ENCODE measurements at places on chromosomes 16 and 17. TPM values are rescaled to one million over a fixed set of nuclear protein-coding genes. Genes with fewer than 3 reads are reported as not detected.
A peak's percentile ranks its signal among the peaks of the same experiment; 100 is the strongest.

Gene MSLN
- total RNA-seq, result 0.18 TPM

DNA sequence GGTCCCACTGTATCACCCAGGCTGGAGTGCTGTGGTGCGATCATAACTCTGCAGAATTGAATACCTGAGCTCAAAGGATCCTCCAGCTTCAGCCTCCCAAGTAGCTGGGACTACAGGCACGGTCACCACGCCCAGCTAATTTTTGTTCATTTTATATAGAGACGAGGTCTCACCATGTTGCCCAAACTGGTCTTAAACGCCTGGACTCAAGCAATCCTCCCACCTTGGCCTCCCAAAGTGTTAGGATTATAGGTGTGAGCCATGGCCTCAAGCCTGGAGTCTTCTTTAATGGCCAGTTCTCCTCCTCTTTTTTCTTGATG lies 484 bp downstream of the CD300LB start:
- no peaks in the 10 kb centered on the region for H3K27me3 ChIP-seq
- no peaks in the 10 kb centered on the region for H3K36me3 ChIP-seq
- no peak overlapping the region for H3K27ac ChIP-seq
- DNase-seq, result no peak
- H3K4me3 ChIP-seq, result no peak overlapping the region

DNA sequence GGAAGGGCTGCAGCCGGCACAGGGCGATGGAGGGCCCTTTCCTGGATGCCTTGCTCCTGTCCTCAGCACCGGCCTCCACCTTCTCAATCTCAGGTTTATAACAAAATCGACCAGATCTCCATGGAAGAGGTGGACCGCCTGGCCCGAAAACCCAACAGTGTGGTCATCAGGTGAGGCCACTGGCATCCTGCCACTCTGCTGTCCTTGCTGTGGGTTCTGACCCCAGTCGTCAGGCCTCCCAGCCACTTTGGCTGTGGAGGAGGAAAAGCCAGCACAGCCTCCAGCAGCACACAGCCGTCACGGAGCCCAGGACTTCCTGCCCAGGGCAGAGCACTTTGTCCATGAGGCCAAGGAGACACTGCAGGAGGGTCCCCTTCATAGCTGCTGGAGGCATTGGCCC lies 6.7 kb upstream of the MYO15A start:
- no peak for DNase-seq
- no peaks in the 10 kb centered on the region for H3K27me3 ChIP-seq
- H3K4me3 ChIP-seq, result no peak overlapping the region
- H3K4me1 ChIP-seq, result no peaks in the 10 kb centered on the region
- no peak overlapping the region for H3K27ac ChIP-seq
- H3K36me3 ChIP-seq, result peaks cover 21% of the 10 kb centered on the region

DNA sequence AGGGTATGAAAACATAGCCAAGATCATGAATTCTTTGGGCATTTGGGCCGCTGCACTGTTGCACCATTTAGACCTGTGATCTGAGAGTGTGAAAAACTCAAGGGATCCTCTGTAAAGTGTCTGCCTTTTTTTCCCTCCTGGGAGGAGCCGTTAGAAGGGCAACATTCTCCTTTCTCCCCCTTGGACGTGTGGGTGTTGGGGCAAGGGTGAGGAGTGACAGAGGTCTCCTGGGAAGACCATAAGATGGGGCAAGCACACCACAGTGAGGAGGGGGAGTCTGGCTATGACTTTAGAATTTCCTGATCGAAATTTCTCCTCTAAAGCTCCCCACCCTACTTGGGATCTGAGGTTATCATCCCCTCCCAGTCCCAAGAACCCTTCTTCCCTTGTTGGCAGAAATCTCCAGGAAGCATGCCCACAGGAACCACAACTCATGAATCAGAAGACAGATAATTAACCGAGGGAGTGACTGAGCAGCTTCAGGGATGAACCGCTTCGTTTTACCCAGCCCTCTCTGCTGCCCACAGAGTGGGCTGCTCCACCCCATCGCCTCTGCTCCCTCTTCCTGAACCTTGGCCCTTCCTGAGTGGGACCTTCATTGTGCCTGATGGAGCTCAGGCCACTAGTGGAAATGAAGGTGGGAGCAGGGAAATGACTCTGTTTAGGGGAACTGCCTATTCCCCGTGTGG lies 4.2 kb downstream of the ITGB3 start:
- H3K4me1 ChIP-seq, result no peaks in the 10 kb centered on the region
- H3K4me3 ChIP-seq, result no peak overlapping the region
- peaks cover 29% of the 10 kb centered on the region for H3K27me3 ChIP-seq
- H3K27ac ChIP-seq, result no peak overlapping the region

DNA sequence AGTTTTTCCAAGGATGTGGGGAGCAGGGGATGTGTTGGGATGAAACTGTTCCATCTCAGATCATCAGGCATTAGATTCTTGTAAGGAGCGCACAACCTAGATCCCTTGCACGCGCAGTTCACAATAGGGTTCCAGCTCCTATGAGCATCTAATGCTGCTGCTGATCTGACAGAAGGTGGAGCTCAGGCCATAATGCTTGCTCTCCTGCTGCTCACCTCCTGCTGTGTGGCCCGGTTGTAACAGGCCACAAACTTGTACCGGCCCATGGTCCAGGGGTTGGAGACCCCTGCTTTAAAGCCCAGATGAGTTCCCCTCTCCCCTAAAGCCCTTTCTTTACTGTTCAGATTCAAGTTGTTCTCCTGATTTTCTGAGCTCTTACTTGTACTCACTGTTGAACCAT lies 44.8 kb downstream of the RNF135 start:
- no peaks in the 10 kb centered on the region for H3K27me3 ChIP-seq
- no peak overlapping the region for H3K27ac ChIP-seq
- H3K4me1 ChIP-seq, result peaks cover 2% of the 10 kb centered on the region
- no peak overlapping the region for H3K4me3 ChIP-seq

DNA sequence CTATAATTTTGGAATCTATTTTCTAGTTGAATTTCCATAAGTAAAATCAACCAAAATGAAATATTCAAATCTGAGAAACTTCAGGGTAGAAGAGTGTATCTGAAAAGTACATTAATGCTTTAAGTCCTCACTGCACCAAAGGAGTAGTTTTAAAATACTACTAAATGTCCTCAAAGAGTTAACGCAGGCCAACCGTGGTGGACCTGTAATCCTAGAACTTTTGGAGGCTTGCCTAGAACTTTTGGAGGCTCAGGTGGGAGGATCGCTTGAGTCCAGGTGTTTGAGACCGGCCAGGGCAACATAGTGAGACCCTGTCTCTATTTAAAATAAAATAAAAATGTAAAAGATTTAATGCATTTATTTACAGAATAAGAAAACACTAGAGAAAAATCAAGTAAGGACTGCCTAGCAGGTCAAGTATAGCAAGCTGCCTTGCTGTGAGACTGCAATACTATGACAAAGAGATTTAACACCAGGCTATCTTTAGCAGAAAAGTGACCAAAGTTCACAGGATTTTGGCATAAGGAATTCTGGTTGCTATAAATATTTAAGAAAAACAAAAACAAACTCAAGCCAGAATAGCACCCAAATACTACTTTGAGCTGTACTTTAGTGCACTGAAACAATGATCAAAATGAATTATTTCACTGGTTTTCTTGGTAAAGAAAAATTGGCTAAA lies 41.0 kb downstream of the CHCT1 start:
- no peak for DNase-seq
- no peaks in the 10 kb centered on the region for H3K4me1 ChIP-seq
- no peak overlapping the region for H3K4me3 ChIP-seq
- H3K36me3 ChIP-seq, result peaks cover 70% of the 10 kb centered on the region
- H3K27me3 ChIP-seq, result no peaks in the 10 kb centered on the region

DNA sequence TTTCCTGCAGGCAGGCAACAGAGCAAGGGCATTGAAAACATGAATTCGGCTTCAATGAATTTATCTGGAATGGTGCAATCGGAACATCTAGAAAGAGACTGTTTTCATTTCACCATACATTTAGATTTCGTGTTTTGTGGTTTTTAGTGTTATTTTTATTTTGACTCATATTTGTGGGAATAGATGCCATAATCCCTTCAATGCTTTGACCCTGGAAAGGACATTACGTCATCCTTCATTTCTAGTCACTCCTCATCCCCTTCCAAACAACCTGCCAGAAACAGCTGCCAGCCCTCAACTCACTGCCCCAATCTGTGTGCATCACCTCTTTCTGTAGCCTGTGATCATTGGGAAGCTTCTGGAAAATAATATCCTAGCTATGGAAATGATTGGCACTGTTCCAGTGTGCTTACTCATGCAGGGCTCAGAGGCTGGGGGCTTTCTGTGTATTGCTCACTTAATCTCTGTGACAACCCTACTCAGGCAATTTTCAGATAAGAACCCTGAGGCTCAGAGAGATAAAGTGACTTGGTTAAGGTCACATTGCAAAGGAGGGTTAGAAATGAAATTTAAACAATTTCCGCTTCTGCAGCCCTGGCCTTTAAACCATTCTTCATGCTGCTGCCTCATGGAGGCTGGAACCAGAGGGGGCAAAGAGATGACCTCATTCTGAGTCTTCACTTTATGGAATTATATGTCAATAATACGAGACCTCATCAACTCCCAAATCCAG lies 9.5 kb upstream of the KSR1 start:
- no peaks in the 10 kb centered on the region for H3K36me3 ChIP-seq
- no peaks in the 10 kb centered on the region for H3K4me1 ChIP-seq
- H3K27me3 ChIP-seq, result peaks cover 5% of the 10 kb centered on the region
- no peak for DNase-seq

Gene KREMEN2
- 5.0 TPM for total RNA-seq

DNA sequence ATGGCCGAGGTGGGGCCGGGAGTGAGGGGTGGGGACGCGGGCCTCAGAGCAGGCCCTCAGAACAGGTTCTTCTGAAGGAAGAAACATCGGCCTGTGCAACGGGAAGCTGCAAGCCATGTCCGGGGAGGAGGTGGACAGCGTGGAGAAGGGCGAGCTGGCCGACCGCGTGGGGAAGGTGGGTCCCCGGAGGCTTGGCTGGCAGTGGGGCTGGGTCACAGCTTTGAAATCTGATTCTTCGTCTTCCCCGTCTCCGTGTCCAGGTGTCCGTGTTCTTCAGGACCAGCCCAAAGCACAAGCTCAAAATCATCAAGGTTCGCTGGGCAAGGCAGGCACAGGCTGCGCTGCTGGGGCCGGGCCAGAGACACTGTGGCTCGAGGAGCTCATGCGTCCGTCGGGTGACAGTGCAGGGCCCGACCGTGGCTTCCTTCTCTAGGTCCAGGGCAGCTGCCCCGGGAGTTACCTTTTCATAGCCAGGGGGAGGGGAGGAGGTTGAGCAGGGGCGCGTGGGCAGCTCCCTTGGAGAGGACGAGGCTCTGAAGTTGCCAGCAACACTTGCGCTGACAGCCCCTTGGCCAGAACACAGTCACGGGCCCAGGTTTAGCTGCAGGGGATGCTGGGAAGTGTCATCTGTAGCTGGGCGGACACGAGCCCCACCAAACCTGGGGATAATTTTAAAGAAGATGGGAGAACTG lies 51.3 kb downstream of the MEAK7 start:
- no peaks in the 10 kb centered on the region for H3K36me3 ChIP-seq
- H3K27ac ChIP-seq, result no peak overlapping the region
- H3K4me3 ChIP-seq, result no peak overlapping the region
- no peaks in the 10 kb centered on the region for H3K4me1 ChIP-seq
- no peaks in the 10 kb centered on the region for H3K27me3 ChIP-seq

Gene FOXC2
- 0.16 TPM for total RNA-seq

GRCh38 chr16:2365397-2366294 lies 25.1 kb upstream of the ABCA3 start:
- H3K27ac ChIP-seq, result peak overlapping the region; percentile 48
- peaks cover 9% of the 10 kb centered on the region for H3K27me3 ChIP-seq
- H3K4me1 ChIP-seq, result peaks cover 2% of the 10 kb centered on the region
- H3K4me3 ChIP-seq, result no peak overlapping the region
- no peak for DNase-seq

DNA sequence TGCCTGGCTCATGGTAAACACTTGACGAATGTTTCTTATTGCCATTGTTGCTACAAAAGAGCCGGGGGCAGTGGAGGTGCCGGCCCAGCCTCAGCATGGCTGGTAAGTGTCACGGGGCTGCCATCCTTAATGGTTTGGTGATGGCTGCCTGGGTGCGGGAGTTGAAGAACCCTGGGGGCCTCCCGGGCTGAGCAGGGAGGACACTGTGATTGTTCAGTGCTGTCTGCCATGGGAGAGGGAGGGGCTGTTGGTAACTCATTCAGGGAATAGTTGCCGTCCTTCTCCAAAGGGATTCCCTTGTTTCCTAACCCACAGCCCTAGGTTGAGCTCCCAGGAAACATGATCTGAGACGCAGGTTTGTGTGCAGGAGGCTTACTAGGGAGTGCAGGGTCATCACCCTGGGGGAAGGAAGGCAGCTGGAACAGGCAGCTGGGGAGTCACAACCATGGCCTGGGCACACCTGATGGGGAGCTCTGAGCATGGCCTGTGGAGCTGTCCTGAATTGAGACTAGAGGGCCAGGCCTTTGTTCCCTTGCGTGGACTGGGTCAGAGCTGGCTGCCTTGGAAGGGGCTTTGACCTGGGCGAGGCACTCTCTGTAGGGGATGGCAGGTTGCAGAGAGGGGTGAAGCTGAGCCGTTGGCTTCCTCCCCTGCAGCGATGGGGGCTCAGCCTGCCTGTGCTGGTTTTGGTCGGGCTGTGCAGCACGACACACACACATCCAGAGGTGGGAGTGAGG lies 85.7 kb downstream of the PLCG2 start:
- no peaks in the 10 kb centered on the region for H3K27me3 ChIP-seq
- no peak overlapping the region for H3K4me3 ChIP-seq
- DNase-seq, result peak; percentile 53

- DNase-seq, result no peak
- no peak overlapping the region for H3K4me3 ChIP-seq
- no peaks in the 10 kb centered on the region for H3K27me3 ChIP-seq
- no peaks in the 10 kb centered on the region for H3K36me3 ChIP-seq
- H3K27ac ChIP-seq, result peak overlapping the region; percentile 44
Observed at GRCh38 chr16:73615071-73615940, 567.4 kb upstream of the ZFHX3 start.

DNA sequence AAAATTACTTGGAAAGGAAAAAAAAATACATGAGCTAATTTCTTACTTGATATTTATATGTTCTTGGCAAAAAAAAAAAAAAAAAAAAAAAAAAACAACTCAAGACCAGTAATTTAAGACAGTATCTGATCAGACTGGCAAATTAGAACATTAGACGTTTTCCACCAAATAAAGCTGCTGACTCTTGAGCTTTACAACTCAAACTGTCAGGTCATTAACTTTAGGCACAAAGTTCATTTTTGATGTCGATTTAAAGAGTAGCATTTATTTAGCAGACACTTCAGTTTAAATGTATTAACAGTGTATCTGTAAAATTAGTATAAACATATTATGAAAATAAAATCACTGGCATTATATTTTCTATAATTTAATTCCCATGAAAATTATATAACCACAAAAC lies 66.7 kb downstream of the NCOR1 start:
- H3K27ac ChIP-seq, result no peak overlapping the region
- H3K4me3 ChIP-seq, result no peak overlapping the region
- H3K36me3 ChIP-seq, result peaks cover 62% of the 10 kb centered on the region
- H3K4me1 ChIP-seq, result no peaks in the 10 kb centered on the region
- H3K27me3 ChIP-seq, result no peaks in the 10 kb centered on the region

- DNase-seq, result peak; percentile 35
- no peak overlapping the region for H3K4me3 ChIP-seq
- H3K36me3 ChIP-seq, result no peaks in the 10 kb centered on the region
- H3K27me3 ChIP-seq, result no peaks in the 10 kb centered on the region
- no peak overlapping the region for H3K27ac ChIP-seq
- H3K4me1 ChIP-seq, result peaks cover 16% of the 10 kb centered on the region
Observed at GRCh38 chr17:37676115-37676925, 33.1 kb upstream of the DDX52 start.
